PC-3 (cell line): ENCODE measurements at places on chromosomes 16 and 17.

DNA sequence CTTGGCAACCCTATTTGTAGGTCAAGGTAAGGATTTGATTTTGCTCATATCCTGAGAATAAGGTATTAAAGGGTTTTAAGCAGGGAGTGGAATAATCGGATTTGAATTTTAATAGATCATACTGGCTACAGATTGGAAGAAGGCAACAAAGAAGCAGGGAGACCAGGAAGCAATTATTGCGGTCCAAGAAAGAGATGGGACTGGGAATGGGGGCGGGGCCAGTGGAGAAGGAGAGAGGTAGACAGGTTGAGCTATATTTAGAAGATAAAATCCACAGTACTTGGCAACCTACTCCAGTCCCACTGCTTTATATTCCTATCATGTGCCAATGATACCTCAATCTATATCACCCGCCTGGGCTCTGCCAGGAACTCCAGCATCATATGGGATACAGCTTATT is 5.8 kb upstream of the NOL11 start:
- no peak for DNase-seq

DNA sequence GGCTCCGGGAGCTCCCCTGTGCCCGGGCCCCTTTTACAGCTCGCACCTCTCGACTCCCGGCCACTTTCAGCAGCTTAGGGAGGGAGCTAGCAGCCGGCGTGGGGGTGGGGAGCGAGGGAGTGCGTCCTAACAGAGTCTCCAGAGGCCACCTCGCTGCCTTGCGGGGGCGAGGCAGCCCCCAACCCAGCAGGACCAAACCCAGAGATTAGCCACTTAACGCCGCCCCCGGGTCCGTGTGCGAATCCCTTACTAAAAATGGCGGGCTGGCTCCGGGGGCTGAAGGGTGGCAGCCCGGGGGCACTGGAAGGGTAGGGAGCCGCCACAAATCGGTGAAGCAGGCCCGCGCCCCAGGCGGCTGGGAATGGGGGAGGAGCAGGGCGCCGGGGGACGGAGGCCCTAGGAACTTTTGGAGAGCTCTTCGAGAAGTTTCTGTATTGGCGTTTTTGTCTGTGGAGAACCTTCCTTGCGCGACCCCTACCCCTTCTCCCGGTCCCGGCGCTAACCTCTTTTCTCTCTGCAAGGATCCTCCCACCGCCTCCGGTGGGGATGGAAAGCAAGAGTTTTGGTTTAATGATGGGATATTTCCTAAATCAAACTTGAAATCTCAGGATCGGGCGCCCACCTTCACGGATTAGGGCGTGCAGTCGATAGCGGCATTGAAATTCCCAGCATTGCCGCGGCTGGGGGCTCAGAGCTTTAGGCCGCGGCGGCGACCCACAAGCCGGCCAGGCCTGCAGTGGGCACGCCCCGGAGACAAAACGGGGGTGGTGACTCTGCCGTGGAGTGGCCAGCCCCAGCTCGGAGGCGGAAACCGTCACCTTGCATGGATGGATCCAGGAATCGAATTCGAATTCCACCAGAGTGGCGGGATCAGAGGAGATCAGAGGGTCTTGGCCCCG is 793 bp upstream of the IRX3 start:
- no peak for DNase-seq

- peak; percentile 43 for DNase-seq
Measured at GRCh38 chr17:64786337-64786736, 124.2 kb upstream of the SMURF2 start.

DNA sequence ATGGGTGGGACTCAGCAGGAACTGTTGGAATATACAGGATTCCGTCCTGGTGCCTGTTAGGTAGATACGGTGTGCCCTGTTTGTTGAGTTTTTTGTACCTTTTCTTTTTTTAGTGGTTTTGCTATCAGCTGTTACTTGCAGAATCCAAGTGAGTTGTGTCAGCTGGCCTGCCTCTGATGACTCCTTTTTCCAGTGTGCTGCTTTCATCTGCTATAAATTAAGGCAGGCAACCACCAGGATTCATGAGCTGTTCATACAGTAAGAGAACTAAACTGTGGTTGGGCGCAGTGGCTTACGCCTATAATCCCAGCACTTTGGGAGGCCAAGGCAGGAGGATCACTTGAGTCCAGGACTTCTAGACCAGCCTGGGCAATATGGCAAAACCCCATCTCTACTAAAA is 79.9 kb downstream of the WNT3 start:
- DNase-seq, result no peak

- peak; percentile 60 for DNase-seq
Measured at GRCh38 chr17:35243561-35244340, 879 bp downstream of the SLFN5 start.

DNA sequence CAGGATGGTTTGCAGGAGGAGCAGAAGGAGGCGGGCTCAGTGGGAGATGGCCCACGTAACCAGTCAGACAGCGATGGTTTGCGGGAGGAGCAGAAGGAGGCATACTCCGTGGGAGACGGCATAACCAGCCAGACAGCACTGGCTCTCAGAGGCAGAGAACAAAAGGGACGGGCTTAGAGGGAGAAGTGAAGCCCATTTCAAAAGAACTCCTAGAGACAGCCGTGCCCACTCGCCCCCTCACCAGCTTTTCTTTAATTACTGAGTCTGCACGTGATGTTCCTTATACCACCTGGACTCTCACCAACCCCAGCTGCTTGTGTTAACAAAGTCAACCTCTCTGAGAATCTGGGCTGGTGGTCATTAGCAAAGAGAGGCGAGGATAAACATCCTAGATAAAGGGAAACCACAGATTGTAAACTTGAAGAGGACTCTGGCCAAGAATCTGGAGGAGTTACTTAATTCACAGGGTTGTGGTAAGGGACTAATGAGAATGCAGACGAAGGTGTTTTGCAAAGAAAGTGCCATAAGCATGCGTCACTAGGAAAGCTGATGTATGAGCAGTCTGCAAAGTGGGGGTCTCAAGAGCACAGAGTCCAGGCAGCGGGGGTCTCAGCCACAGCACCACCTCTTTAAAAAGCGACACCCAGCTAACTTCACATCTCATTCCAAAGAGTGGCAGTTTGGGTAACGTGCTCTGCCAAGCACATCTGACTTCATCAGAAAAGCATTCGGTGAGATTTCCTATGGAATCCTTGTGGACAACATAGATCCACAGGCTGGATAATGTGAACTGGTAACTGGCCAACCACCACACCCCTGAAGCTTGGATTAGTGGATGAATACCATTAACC is 51.7 kb downstream of the NXN start:
- DNase-seq, result peak; percentile 88

DNA sequence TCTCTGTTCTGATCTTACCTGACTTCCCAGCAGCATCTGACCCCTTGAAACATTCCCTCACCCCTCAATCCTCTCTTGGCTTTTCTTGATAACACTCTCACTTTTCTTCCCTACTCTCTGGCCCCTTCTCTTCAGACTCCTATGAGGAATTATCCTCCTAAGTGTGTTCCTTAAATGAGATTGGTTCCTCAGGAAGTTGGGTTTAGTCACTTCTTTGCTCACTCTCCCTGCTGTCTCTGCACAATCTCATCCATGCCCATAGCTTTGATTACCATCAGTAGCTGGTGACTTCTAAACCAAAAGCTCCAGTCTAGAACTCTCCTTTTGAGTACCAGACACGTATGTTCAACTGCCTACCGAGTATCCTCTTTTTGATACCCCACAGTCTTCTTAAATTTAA is 13.0 kb downstream of the MED24 start:
- no peak for DNase-seq

DNA sequence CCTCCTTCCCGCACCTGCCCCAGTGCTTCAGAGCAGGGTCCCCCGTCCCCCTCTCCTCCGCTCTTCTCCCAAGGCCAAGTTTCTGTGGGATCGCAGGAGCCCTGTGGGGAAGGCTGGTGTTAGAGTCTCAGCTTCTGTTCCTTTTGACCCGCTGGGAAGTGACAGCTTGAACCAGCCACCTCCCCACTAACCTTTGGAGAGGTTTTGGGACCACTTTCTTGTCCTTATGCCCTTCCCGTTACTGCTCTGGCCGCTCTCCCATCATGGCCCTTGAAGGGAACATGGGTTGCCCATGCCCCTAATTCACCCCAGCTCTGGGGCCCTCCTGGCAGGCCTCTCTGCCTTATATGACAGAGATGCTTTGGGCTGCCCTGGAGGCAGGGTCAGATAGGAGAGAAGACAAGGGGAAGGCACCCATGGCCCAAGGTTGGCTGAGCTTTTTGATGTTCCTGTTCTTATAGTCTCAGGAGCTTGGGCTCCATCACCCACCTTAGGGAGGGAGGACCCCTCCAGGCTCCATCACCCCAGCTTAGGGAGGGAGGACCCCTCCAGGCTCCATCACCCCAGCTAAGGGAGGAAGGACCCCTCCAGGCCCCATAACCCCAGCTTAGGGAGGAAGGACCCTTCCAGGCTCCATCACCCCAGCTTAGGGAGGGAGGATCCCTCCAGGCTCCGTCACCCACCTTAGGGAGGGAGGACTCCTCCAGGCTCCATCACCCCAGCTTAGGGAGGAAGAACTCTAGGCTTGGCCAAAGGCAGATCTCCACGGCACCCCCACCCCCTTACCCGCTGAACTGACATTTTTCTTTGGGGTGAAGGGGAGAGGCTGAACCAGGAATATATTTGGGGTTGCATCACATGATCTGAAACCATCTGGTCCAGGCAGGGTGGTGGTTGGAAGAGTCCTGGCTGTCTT is 45.0 kb downstream of the NT5M start:
- no peak for DNase-seq

GRCh38 chr17:79696610-79696982 is 34.1 kb upstream of the ENPP7 start:
- DNase-seq, result no peak

DNA sequence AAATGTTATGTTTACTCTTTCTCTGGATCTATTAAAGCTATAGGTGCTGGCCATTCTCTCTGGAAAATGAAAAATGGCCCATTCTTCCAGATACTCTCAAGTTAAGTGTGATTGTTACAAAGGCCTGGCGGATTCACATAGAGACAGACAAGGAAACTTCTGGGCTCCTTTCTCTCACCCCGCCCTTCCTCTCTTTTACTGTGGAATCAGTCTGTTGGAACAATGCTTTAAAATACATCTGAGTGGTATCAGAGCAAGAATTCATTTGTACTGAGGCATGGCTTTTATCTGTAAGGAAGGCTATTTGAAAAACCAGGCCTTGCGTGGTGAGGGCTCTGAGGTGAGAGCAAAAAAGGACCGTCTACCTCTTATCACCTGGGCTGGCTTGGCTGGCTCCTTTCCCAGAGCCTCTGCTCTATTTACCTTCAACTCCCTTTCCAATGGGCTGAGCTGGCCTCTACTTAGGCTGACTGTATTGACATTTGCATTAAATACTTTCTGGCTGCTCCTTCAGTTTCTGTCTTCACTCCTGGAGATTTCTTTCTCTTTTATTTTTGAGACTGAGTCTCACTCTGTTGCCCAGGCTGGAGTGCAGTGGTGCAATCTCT is 274.0 kb downstream of the PHKB start:
- DNase-seq, result peak; percentile 74

DNA sequence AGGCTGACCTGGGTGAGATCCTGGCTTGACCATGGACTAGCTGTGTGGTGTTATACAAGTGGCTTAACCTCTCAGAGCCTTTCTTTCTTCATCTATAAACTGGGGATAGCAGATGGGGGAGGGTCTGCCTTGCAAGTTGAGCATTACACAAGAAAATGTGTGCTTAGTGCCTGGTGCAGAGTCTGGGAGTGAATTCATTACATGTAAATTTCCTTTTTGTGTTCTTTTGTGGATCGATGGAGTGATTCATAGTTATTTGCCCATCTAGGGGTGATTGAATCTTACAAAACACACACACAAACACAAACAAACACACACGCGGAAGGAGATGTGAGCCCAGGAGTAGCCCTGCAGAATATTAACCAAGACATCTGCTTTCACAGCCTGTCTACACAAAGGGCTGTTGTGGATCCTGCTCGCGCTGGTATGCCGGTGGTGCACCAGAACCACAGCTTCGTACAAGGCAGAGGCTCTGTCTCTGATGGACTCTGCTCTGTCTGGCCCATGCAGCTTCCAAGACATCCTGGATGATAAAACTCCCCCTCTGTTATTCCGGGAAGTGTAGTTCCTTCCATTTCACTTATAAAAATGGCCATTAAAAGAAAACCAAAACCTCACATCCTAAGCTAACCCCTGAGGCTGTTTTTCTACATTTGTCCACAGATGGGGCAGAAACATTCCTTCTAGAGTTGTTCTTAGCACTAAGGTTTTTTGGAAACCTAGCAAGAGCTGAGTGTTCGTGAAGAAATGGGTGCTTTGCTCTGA is 86.1 kb downstream of the UTP18 start:
- no peak for DNase-seq

GRCh38 chr16:87661561-87661960 is 59.3 kb downstream of the JPH3 start:
- DNase-seq, result peak; percentile 23

DNA sequence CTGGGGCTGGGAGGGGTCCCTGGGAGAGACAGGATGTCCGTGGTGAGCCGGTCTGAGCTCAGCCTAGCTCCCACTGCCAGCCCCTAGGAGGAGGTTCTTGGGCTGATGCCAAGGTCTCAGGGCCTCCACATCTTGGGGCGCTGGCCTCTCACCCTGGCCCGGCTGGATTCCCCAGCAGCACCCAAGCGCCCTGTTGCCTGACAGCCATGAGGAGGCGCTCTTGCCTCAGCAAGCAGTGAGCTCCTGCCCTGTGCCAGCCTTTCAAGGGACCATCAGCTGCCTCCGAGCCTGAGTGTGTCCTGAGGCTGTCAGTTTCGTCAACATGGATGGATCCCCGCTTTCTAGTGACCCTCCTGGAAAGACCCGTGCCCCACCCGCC is 234.9 kb upstream of the CIBAR2 start:
- no peak for DNase-seq

DNA sequence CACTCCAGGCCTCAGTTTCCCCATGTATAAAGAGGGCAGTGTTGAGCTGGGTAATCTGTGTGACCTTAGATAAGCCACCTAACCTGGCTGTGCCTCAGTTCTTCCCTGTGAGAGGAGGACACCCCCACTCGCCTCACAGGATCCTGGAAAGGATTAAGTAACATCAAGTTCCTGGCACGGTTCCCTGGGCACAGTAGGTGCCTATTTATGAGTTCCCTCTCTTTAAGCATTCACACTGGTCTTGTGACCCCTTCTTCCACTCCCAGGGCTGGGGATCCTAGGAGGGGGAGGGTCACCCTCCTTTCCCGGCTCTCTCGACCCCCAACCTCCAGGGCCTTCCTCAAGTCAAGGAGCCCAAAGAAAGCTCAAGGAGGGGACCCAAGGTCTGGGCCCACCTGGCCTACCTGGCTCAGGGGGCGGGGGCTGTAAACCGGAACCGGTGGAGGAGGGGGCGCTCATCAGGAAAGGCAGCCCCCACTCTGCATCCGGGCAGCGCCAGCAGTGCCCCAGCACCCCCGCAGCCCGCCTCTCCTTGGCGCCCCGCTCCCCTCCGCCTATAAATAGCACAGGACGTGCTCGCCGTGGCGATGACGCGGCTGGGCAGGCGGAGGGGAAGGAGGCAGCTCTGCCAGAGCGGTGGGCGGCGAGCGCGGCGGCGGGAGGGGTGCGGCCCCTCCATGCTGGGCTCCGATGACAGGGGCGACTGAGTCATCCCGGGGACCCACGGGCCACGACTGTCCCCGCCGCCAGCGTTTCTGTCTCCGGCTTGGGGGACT is 9.4 kb downstream of the RPL19 start:
- DNase-seq, result no peak

GRCh38 chr17:61409301-61410112 is 9.9 kb downstream of the TBX2 start:
- DNase-seq, result peak; percentile 84

- no peak for DNase-seq
Measured at GRCh38 chr17:19311421-19312215, 50.9 kb downstream of the B9D1 start.
